ENCODE measurements at places on chromosomes 16 and 17.
A peak's percentile ranks its signal among the peaks of the same experiment; 100 is the strongest.

DNA sequence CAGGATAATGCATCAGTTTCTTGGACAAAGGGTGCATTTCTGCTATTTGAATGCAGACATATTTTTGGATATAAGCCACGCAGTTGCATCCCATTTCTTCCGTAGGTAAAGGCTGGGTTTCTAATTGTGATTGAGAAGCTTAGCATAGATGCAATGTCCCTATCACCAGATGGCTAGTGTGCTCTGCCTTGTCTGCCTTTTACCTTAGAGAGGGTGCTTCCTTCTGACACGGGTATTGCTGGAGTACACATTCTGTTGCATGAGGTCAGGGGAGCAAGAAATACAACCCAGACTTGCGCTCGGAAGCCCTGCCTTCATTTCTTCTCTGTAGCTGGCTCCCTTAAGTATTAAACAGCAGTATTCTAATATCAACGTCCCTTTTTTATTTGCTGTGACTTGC is 337.4 kb downstream of the WWOX start:
- DNase-seq, result no peak

DNA sequence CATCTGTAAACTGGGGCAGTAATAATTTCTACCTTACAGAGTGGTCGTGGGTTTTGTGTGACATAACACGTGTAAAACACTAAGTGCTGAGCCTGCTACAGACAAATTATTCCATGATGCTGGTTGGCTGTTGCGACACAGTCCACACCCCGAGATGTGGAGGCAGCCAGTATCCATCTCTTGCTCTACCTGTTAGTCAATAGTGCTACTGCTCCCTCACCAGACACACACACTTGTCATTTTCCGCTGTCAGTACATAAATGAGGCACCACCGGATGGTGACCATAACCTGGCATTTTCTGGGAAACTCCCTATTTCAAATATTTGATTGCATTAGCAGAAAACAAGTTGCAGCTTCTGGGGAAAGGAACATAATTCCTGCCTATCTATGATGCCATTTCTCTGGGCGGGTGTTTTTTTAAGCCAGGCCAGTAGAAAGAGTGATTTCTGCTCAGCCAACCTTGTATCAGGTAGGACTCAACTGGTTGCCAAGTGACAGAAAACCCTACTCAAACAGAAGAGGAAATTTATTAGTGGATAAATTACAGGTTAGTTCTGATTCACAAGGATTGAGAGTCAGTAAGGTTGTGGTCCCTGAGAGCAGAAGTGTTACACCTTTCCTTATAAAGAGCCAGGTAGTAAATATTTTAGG is 24.1 kb downstream of the DNAJA2 start:
- no peak for DNase-seq

GRCh38 chr16:4261557-4262172 is 11.2 kb downstream of the TFAP4 start:
- DNase-seq, result no peak

DNA sequence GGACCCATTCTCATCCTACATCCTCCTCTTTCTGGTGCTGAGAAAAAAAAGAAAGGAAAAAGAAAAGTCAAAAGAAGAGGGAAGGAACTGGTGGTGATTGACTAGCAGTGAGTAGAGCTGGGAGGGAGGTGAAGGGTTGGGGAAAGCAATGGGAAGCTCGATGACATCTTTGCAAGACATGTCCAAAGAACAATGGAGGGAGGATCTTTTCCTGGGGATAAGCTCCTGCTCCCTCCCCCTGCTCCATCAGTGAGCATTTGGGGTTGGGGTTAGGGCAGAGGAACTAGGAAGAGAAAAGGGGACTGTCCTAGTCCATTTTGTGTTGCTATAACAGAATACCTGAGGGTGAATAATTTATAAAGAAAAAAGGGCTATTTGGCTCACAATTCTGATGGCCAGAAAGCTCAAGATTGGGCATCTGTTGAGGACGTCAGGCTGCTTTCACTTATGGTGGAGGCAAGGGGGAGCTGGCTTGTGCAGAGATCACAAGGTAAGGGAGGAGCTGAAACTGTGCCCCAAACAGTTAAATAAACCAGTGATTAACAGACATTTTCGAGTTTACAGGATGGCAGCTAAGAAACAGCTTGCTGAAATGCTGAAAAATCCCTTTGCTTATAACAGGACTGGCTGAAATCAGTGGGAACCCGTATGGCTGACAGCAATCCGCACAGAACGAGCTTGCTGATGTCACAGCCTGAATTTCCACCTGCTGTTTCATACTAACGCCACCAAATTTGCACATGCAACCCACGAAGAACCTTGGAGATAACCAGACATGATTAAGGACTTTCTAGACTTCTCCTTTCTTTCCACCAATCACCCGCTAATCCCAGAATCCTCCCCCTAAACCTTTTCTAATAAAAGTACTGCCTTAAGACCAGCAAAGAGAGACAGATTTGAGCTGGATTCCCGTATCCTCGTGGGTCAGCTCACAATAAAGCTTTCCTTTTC is 1.6 kb upstream of the ODF4 start:
- no peak for DNase-seq

DNA sequence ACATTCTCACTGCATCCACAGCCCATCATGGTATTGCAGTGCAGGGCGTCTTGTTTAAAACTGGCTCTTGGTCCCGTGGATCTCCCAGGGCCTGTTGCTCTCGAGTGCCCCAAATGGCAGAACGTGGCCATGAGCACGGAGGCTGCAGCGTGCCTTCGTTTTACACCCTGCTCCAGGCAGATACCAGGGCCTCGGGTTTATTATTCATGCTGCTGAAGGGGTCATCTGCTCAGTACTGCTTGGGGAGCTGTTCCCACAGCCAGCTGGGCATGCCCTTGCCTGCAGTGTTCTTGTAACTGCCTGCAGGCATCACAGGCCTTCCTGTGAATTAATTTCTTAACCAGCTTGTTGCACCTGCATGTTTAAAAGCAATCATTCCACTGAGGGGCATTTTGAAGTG is 129.7 kb upstream of the CHMP6 start:
- DNase-seq, result no peak

GRCh38 chr16:56204816-56205215 is 13.5 kb downstream of the GNAO1 start:
- no peak for DNase-seq

GRCh38 chr17:43406676-43407645 is 8.2 kb downstream of the ARL4D start:
- no peak for DNase-seq

DNA sequence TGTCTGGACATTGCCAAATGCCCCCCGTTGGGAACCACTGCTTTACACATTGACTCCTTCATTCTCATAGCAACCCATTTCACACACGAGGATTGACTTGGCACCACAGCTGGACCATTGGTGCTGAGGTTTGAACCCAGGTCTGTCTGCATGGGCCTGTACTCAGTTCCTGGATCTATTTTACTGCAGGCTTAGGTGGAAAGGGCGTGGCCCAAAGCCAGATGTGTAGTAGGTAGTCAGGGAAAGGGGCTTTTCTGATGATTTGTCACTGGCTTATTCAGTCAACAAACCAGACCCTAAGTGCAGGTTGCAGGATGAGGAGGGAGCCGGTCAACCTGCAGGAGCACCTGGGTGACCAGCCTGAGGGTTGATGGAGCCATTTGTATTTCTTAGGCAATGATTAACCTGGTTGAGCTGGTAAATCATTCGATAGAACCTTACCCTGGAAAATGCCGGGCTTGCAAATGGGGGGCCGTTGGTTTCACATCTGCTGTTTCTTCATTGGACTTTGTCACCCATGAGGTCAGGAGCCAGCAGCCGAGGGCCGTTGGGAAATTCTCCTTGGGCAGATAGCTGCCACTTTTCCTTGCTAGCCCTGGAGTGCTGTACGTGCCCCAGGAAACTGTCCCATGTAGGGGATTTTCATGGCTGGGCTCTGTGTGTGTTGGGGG is 104.4 kb downstream of the CMIP start:
- no peak for DNase-seq

- no peak for DNase-seq
These were observed 150.8 kb downstream of the SNX11 start for GRCh38 chr17:48258331-48258730.

GRCh38 chr16:1145383-1146100 is 7.4 kb upstream of the CACNA1H start:
- DNase-seq, result no peak

GRCh38 chr16:56234737-56235136 is 43.4 kb downstream of the GNAO1 start:
- DNase-seq, result no peak

DNA sequence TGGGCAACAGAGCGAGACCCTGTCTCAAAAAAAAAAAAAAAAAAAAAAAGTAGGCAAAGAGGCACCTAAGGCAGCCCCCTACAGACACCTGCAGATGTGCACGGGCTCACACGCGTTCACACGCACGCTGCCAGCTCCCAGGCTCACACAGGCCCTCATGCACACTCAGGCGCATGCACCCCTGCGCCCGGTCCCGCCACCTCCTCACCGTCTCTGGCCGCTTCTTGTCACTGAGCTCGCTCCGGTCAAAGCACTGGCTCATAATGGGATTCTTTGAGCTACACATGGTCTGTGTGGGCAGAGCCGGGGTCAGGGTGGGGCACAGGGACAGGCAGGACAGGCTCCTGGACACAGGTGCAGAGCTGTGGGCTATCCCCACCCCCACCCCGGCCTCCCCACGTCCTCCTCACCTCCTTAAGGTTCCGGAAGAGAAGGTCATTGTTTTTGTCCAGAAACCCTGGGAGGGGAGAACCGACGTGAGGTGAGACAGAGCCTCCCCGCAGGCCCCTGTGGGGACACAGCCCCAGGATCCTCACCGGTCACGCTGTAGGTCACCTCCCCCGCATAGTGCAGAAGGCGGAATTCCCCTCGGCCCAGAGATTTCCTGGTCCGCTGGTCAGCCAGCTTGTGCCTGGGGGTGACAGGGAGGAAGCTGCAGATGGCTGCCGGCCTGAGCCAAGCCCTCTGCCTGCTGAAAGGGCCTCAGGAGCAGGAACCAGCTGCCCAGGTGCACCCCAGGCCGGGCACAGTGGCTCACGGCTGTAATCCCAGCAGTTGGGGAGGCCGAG is 17.9 kb downstream of the MYO1C start:
- no peak for DNase-seq

GRCh38 chr17:30570596-30571265 is 93.5 kb downstream of the GOSR1 start:
- DNase-seq, result no peak

DNA sequence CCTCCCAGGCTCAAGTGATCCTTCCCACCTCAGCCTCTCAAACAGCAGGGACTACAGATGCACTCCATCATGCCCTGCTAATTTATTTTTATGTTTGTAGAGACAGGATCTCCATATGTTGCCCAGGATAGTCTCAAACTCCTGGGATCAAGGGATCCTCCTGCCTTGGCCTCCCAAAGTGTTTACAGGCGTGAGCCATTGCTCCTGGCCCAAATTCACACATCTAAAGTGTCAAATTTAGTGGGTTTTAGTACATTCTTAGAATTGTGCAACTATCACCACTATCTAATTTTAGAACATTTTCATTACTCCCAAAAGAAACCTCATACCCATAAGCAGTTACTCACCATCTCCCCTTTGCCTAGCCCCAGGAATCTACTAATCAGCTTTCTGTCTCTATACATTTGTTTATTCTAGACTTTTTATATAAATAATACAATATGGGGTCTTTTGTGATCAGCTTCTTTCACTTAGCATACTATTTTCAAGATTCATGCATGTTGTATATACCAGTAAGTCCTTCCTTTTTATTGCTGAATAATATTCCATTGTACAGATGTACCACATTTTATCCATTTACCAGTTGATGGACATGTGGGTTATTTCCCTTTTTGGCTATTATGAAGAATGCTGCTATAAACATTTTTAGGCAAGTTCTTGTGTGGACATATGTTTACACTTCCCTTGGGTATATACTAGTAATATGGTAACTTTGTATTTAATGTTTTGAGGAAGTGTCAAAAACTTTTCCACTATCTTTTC is 25.1 kb upstream of the ITGA2B start:
- no peak for DNase-seq

DNA sequence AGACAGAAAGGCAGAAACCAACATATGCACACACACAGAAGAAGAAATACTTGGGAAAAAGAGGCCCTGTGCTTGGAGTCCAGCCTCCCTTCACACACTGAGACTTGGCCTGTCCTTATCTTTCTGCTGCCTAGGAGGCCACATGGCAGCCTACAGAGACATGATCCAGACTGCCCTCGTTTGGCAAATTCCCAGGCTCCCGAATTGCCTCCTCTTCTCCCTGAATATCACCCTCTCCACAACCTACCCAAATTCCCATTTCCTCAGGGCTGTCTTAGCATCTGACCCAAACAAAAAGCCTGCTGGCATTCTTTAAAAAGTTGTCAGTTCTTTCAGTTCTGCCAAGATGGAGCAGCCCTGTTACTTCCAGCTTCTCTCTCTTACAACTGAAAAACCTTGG is 59.8 kb downstream of the DNAH17 start:
- DNase-seq, result no peak

GRCh38 chr17:44854192-44854591 is 6.5 kb downstream of the HIGD1B start:
- DNase-seq, result no peak

GRCh38 chr17:21243516-21244303 is 9.5 kb downstream of the NATD1 start:
- no peak for DNase-seq

- no peak for DNase-seq
These were observed 138.4 kb upstream of the GSE1 start for GRCh38 chr16:85474621-85475217.

DNA sequence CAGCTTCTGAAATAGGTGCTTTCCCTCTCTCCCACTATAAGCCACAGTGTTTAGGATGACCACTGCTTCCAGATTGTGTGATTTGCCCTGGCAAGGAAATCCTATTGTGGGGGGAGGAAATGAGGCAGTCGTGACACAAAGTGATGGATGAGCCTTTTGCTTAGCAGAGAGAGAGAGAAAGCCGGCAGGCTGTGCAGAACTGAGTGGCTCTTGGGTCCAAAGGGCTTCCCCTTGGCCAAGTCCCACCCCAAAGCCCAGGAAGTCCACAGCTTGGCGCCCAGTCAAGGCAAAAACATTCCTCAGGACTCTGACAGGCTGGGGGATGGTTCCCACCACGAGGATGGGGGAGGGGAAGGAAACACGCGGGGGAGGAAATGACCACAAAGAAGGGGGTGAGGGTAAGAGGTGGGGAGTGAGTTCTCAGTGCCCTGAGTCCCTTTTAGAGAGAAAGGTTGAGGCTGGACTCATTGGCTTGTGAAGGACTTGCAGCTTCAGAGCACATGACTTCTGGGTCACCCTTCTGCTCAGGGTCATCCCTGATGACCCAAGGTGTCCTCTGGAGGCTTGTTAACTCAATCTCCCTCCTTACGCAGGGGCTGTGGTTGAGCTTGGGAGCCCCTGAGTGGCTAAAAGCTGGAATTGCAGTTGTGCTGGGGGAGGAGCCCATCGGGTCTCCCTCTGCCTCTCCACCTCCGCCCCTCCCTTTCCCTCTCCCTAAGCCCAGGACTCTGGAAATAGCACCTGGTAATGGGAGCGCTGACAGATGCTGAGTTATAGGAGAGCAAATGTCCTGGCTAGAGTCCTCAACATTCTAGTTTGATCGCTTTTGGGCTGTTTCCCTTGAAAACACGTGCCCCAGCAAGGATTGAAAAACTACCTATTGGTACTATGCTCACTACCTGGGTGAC is 10.3 kb upstream of the MSL1 start:
- peak; percentile 63 for DNase-seq
